Caudate nucleus (tissue), 63 donors: ENCODE measurements at places on chromosomes 1 and 21.

DNA sequence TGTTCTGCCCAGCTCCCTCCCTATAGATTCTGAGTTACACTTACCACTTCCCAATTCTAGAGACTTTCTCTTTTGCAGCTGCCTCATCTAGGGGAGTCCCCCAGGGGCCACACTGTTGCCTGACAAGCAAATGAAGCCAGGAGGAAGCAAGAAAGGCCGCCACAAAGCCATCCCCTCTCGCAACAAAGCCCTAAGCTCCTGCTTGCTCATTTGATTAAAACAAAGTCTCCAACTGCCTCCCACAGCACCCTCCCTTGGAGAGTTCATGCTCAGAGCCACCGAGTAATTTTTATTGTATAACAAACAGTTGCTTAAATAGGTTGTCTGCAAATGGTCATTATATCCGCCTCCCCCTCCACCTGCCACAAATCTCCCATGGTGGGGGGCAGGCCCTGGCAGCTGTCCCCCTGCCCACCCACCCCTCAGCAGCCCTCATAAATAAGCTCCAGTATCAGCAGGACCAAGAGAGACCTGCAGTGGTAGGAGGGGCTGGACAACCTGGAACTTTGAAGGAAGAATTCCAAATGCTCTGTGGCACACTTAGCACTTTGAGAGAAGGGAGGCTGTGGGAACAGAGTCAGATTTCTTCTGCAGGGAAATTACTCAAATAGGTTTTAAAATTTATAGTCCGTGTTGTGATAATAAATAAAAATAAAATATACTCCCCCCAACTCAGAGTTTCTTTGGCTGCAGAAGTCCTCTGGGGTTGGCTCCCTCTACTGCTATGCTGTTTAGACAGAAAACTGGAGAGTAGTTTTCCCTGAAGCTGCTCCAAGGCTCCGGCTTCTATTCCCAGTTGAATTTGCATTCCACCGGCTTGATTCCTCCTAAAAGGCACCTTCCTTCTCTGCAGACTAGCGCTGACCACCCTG is 237.5 kb downstream of the TTLL7 start:
- DNase-seq: no peak

GRCh38 chr1:181105134-181106021 is 16.9 kb downstream of the IER5 start:
- peak; percentile 94 for DNase-seq

GRCh38 chr1:231233735-231234417 is 7.1 kb upstream of the GNPAT start:
- no peak for DNase-seq

GRCh38 chr1:19648689-19649088 is 4.6 kb downstream of the NBL1 start:
- no peak for DNase-seq

DNA sequence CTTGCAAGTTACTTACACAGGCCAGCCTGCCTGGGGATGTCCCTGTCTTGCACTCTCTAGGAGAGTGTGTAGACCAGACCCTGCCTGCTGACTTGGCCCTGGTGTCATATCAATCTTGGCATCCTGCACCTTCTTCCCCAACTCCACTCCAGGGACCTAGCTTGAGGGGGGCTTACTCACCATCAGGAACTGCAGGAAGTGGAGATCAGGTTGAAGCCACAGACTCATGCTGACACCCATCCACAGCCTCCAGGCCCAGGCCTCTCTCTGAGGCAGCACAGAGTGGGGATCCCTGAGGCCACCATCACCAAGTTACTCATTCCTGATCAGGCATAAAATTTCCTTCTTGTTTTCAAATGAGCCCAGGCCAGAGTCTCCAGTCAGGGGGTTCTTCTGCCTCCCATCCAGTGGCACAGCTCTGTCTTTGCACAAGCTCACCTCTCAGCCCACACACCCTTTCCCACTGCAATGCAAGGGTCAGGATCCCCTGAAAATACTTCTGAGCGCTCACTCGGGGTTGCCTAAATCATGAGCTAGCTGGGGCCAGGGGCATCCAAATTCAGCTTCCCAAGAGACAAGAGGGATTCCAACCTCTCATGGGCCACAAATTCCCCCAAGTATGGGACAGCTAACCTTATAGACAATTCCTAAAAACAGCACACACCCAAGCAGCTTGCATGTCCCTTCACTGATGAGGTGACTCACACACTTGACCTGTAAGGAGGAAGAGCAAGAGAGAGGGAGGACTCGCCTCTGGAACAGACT is 33.5 kb downstream of the CSMD2 start:
- no peak for DNase-seq

DNA sequence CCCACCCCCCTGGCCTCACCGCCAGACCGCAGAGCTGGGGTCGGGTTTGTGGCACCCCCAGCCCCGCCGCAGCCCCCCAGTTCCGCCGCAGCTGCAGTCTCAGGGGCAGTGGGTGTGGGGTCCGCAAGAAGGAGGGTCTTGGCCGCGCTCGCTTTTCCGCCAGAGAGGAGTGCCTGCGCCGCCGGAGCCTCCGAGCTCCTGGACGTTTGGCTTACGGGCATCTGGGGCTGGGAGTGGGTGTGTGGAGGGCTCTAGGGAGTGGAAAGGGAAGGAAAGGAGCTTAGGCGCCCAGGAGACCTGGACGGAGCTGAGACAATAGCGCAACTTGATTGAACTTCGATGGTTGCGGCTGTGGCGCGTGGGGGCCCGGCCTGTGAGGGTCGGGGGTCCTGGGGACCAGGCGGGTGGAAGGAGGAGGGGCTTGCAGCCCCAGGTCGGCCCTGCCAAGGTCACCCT is 88.8 kb upstream of the IPO9 start:
- DNase-seq: no peak

GRCh38 chr1:172883844-172884243 is 166.9 kb downstream of the TNFSF18 start:
- no peak for DNase-seq

DNA sequence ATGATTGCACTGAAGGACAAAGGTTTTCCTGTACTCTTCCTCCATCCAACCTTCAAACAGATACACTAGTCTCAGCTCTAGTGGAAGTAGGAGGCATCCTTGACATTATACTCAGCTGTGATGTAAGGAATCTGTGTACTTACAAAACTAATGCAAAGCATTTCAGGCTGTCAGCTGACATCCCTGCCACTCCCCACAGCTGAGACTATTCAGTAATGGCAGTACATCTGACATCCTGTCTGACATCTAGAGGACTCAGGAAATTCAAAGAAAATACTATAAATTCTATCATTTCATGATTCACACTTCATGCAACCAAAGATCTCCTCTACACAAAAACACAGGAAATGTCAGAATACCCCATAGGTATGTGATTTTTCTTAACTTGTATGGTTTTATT is 325.8 kb downstream of the SMYD3 start:
- DNase-seq: no peak

GRCh38 chr1:239719642-239720258 is 333.4 kb downstream of the CHRM3 start:
- no peak for DNase-seq

GRCh38 chr1:38891753-38892152 is 10.4 kb upstream of the GJA9 start:
- DNase-seq: no peak

- no peak for DNase-seq
Observed at GRCh38 chr1:172926070-172926469, 124.7 kb downstream of the TNFSF18 start.

DNA sequence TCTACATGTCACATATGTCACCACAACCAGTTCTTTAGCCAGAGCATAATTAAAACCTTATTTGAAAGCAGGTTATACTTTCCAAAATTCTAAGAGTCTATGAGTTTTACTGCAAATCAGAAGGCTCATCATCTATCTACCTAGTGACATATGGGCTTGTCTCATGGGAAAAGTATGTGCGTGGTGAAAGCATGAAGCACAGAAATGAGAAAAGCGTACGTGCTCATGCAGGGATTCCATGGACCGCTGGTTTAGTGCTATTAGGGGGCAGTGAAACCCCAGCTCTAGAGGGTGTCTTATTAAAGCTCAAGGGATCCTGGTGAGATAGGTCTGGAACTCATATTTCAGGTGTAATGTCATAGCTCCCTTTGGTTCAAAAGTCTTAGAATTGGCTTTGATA is 50.2 kb downstream of the FAM163A start:
- DNase-seq: no peak

DNA sequence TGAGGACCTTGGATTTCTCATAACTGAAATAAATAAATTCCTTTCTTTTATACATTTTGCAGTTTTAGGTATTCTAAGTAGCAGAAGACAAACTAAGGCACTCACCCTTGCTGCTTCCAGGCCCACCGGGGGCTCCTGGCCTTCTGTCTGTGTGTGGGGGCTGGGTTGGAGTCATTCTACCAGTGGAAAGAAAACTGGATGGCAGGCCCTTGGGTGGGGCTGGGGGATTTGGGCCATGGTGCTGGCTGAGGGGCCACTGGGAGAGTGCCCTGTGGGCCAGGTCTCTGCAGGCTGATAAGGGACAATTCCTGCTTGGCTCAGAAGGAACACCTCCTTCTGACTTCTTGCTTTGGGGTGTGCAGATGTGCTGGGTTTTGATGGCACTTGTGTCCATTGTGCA is 54.0 kb upstream of the CSF3R start:
- no peak for DNase-seq

GRCh38 chr21:42013376-42013775 is 3.2 kb upstream of the ZBTB21 start:
- no peak for DNase-seq

DNA sequence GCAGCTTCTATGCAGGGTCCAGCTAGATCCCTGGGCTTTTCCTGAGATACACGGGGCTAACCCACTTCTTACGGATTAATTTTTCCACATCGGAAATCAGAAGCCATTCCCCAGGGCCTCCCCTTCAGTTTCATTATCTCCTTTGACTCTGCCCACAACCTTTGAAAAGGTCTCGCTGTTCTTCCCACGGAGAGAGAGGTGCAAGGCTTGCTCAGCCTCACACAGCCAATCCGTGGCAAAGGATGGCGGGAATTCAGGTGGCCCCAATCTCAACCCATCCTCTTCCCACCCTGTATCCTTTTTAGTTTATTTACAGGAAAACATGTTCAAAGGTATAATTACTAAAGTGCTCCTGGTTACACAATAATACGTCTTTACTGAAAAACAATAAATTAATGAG is 702 bp upstream of the MAPKAPK2 start:
- no peak for DNase-seq

- DNase-seq: no peak
Observed at GRCh38 chr1:96080925-96081324, 640.7 kb upstream of the PTBP2 start.

GRCh38 chr21:14987370-14988170 is 77.2 kb downstream of the NRIP1 start:
- no peak for DNase-seq

GRCh38 chr1:225980005-225980836 is 18.9 kb downstream of the SDE2 start:
- DNase-seq: no peak

DNA sequence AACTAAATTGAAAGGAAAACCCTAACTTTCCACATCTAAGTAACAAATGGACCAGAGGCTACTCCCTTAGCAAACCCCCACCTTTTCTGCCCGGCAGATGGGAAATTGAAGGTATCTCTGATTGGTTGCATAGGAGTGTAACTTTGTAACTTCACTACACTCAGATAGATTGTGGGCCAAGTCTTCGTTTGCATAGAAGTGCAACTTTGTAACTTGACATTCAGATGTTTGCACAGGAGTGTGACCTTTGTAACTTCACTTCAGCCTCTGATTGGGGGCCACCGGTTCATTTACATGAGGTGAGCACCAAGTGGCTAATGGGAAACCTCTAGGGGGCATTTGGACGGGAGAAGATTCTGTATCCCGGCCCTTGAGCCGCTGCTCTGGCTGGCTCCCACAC is 59.4 kb downstream of the C1orf94 start:
- no peak for DNase-seq

GRCh38 chr1:4327142-4327541 is 327.3 kb upstream of the AJAP1 start:
- no peak for DNase-seq

- DNase-seq: no peak
Observed at GRCh38 chr1:231478811-231479210, 49.7 kb upstream of the TSNAX start.

- DNase-seq: no peak
Observed at GRCh38 chr1:37070126-37070525, 35.8 kb upstream of the GRIK3 start.

DNA sequence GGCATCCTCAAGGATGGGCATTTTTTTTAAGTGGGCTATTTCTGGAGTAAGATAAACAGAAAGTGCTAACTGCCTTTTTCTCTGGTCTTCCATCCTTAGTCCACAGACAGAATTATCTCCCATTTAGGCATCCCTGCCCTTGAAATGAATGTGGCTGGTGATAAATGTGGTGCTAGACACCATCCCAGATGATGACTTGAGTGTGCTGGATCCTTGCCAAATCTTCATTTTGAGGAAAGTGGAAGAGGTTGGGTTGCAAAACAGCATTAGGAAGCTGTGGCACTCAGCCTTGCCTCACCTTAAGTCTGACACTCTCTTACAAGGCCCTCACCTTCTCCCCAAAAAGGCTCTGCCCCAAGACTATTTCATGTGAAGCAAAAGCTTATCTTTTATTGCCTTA is 19.2 kb downstream of the MAB21L3 start:
- DNase-seq: no peak

- DNase-seq: no peak
Observed at GRCh38 chr1:25879675-25880074, 4.2 kb upstream of the PAQR7 start.

GRCh38 chr1:87093286-87093685 is 178.9 kb downstream of the HS2ST1 start:
- no peak for DNase-seq

DNA sequence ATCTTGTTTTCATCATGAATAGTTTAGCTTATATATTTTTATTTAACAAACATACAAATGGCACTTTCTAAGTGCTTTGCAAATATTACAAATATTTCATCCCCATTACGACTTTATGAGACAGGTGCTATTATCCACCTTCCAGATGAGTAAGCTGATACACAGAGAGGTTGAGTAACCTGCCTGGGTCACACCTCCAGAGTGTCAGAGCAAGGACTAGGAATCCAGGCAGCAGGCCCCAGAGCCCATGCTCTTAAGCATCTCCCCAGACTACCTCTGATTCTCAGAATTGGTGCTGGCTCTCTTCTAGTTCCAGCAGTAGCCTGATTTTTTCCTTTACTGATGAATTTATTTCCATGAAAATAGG is 40.0 kb downstream of the EPHB2 start:
- no peak for DNase-seq

- no peak for DNase-seq
Observed at GRCh38 chr1:218752126-218752525, 407.0 kb downstream of the TGFB2 start.

GRCh38 chr1:28208818-28209441 is 23.9 kb downstream of the DNAJC8 start:
- DNase-seq: peak; percentile 39

GRCh38 chr1:58739856-58740466 is 40.1 kb upstream of the MYSM1 start:
- DNase-seq: no peak

GRCh38 chr1:214310777-214311690 is 30.1 kb downstream of the SMYD2 start:
- DNase-seq: no peak

GRCh38 chr1:166432655-166433054 is 265.9 kb upstream of the FAM78B start:
- no peak for DNase-seq

- DNase-seq: no peak
Observed at GRCh38 chr1:28378906-28379305, 9.4 kb downstream of the PHACTR4 start.

GRCh38 chr1:15080328-15081007 is 73.1 kb upstream of the TMEM51 start:
- DNase-seq: no peak

GRCh38 chr1:244273845-244274619 is 177.7 kb downstream of the ADSS2 start:
- no peak for DNase-seq
